ENCODE measurements at places on chromosomes 2 and 18. TPM values are rescaled to one million over a fixed set of nuclear protein-coding genes. Genes with fewer than 3 reads are reported as not detected.

DNA sequence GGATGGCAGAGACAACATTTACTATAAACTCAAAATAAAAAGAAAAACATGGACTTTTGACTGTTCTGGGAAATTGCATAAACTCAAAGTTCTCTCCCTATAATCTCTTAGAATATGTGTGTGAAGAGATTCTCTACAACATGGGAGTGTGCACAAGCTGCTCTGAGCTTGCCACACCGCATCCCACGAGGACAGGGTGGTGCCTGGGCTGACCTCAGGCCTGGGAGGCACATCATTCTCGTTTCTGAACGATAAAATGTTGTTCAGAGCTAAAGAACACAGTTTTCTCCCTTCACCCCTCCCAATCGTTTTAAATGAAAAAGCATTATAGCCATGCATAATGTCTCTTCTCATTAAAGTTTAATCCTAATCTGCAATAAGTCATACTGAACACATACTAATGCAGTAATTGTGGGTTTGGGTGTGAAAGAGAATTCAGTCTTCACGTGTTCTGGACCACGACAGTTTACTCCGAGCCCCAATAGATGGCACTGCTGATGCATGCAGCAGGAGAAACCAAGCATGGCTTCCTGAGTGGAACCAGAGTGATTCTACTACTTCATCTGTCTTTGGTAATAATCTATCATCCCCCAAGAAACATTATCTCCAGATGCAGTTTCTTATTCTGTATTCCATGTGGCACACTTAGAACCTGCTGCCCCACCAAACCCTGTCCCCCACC is 46.9 kb upstream of the LAMA1 start:
- DNase-seq, result no peak

GRCh38 chr2:217290467-217290866 is 430.6 kb upstream of the TNP1 start:
- DNase-seq, result no peak

- DNase-seq, result peak; percentile 13
Measured at GRCh38 chr18:2961821-2962220, 51.1 kb downstream of the LPIN2 start.

- DNase-seq, result no peak
Measured at GRCh38 chr2:33652830-33653229, 53.7 kb upstream of the FAM98A start.

DNA sequence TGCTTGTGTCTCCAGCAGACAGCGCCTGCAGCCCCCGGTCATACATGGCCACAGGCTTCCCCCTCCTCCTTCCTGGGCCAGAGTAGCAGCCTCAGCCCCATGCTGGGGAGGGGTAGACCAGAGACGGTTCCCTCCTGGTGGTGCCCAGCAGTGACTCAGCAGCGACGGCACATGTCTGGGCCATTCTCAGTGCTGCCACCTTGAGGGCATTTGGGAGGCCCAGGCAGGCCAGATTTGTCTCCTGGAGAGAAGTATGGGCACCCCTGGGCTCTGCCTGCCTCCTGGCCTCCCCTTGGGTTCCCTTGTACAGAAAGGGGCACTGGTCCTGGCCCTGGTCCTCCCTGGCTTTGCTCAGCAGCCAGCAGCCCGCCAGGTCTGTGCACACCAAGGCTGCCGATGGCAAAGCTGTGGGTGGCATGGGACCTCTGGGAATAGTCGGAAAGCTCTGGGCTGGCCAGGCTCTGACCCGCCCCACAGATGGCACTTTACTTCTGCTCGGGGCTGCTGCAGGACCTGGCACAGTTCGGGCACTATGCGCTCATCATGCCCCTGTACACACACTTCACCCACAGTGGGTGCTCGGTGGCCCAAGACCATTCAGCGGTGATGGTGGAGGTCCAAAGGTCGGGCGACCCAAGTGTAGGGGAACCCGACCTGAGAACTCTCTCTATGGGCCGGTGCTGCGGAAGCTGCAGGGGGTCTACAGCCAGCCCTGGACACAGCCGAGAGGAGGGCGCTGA is 11.4 kb upstream of the ALPI start:
- peak; percentile 75 for DNase-seq

DNA sequence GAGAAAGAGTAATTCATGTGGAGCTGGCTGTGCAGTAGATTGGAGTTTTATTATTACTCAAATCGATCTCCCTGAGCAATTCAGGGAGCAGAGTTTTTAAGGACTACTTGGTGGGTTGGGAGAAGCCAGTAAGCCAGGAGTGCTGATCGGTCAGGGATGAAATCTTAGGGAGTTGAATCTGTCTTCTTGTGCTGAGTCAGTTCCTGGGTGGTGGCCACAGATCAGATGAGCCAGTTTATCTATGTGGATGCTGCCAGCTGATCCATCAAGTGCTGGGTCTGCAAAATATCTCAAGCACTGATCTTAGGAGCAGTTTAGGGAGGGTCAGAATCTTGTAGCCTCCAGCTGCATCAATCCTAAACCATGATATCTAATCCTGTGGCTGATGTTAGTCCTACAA is 17.0 kb upstream of the UGT1A8 start:
- no peak for DNase-seq

DNA sequence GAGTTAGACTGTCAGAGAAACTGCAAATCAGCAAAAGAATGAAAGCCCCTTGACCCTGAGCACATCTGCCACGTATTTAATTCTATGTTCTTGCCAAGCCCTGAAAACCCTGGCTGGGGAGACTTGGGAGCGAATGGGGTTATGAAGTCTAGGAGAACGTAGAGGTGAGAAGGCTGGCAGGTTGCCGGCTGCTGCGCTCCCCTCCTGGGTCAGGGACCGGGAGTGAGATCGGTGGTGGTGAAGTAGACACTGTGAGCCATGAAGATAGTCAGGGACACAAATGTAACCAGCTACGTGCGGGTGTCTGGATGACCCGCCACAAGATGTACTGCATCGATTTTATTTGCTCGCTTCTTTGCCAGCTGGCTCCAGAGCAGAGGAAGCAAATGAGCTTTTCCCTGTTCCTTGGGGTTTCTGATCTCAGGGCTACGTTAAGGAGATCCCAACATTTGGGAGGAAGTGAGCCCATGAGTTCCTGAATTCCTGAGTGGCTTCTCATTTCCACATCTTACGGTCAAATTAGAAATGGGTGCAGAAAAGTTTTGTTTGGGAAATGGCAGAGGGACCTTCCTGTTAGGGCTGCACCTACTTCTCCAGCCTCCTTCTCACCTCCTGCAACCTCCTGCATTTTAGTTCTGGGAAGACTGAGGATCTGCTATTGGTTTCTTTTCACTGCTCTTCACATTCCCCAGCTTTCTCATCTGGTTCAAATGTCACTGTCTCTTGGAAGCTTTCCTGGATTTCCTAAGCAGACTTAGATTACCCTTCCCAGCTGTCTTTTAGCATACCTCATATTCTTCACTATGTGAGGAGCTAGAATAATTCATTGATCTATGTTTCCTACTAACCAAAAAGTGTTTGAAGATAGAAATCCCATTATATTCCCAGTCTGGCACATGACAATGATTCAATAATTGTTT is 360.6 kb downstream of the ZNF521 start:
- no peak for DNase-seq

DNA sequence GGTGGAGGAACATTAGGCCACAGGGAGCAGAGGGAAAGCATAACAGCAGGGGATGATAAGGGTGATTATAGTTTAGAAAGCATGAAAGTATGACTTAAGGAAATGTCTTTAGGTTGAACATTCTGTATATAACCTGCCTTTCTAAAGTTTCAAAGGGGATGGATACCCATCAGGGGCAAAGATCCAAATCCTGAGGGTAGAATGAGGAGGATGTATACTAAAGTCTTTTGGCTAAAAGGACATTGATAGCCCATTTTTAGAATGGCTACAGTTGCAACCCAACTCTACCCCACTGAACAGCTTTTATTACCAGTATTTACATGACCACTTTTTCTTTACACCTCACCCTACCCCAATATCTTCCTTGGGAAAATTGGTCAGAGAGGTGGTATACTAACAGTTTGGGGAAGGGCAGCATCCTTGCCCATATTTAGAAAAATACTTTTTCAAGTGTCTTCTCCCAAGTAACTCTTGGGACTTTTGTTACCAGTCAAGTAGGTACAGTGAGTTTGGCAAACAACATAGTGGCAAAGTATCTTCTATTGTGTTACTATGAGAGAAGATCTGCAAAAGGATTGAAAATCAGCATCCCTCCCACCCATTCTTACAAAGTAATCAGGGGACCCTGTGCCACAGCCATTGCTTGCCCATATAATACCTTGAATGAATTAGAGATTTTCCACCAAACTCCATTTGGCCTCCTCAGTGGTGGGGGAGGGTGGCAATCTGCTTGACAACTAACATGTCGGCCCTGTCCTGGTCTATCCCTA is 8.3 kb downstream of the MAT2A start:
- DNase-seq, result no peak

GRCh38 chr2:109530712-109531111 is 83.1 kb downstream of the SEPTIN10 start:
- no peak for DNase-seq

CDKL4 gene
- polyA plus RNA-seq, result 0.60 TPM

TMEM247 gene
- polyA plus RNA-seq, result not detected

ALPG gene
- not detected for polyA plus RNA-seq

REG3A gene
- not detected for polyA plus RNA-seq

SPP2 gene
- 0.30 TPM for polyA plus RNA-seq

Data from SK-N-SH (cell line).